ENCODE measurements at places on chromosomes 7 and 10. TPM values are rescaled to one million over a fixed set of nuclear protein-coding genes. Genes with fewer than 3 reads are reported as not detected.

VSIR gene
- total RNA-seq = 11.9 TPM

AUTS2 gene
- 3.3 TPM for total RNA-seq

CALCR gene
- total RNA-seq = not detected

OPN4 gene
- not detected for total RNA-seq

LRMDA gene
- total RNA-seq = 1.2 TPM

ICA1 gene
- not detected for total RNA-seq

ADARB2 gene
- not detected for total RNA-seq

ZNF804B gene
- not detected for total RNA-seq

HSPA12A gene
- 5.2 TPM for total RNA-seq

SEMA4G gene
- total RNA-seq = 0.94 TPM

PTF1A gene
- total RNA-seq = not detected

NPVF gene
- not detected for total RNA-seq

SPDYE9 gene
- total RNA-seq = not detected

PPP2R2D gene
- 18.2 TPM for total RNA-seq

SPOCK2 gene
- 1.4 TPM for total RNA-seq

GRID2IP gene
- total RNA-seq = not detected

EEPD1 gene
- 5.3 TPM for total RNA-seq

HOGA1 gene
- not detected for total RNA-seq

RHOBTB1 gene
- total RNA-seq = 8.9 TPM

CADPS2 gene
- total RNA-seq = 14.7 TPM

STAG3 gene
- 0.87 TPM for total RNA-seq

SEMA3C gene
- total RNA-seq = 46.4 TPM

FAM25C gene
- not detected for total RNA-seq

SPDYE5 gene
- not detected for total RNA-seq

PAPOLB gene
- total RNA-seq = 0.24 TPM

SOSTDC1 gene
- total RNA-seq = not detected

TFR2 gene
- not detected for total RNA-seq

FAM25G gene
- total RNA-seq = not detected

FOXK1 gene
- total RNA-seq = 31.3 TPM

NUTM2D gene
- total RNA-seq = 6.0 TPM

CYP3A4 gene
- total RNA-seq = not detected

ABCB1 gene
- 0.29 TPM for total RNA-seq

MRLN gene
- total RNA-seq = not detected

SLC25A40 gene
- 12.4 TPM for total RNA-seq

CALML5 gene
- not detected for total RNA-seq

FAM25A gene
- total RNA-seq = not detected

FKBP9 gene
- total RNA-seq = 178 TPM

SAMD9 gene
- total RNA-seq = 9.7 TPM

LRRN3 gene
- 0.87 TPM for total RNA-seq

KEL gene
- total RNA-seq = 0.05 TPM

NPSR1 gene
- not detected for total RNA-seq

GPER1 gene
- total RNA-seq = 7.6 TPM

LRIT1 gene
- total RNA-seq = not detected

NRG3 gene
- 0.05 TPM for total RNA-seq

STEAP1 gene
- 123 TPM for total RNA-seq

ZCWPW1 gene
- 2.1 TPM for total RNA-seq

FLNC gene
- total RNA-seq = 94.0 TPM

NUTM2A gene
- total RNA-seq = not detected

GATA3 gene
- total RNA-seq = 0.34 TPM

TEX47 gene
- total RNA-seq = not detected

BAIAP2L1 gene
- total RNA-seq = 4.4 TPM

CUZD1 gene
- 0.56 TPM for total RNA-seq

XRCC2 gene
- 0.20 TPM for total RNA-seq

RELN gene
- total RNA-seq = 0.12 TPM

CYP17A1 gene
- total RNA-seq = not detected

EN2 gene
- 0.37 TPM for total RNA-seq

INSYN2A gene
- not detected for total RNA-seq

MSS51 gene
- 0.68 TPM for total RNA-seq

Data from cardiac ventricle fibroblast (primary cell).